ENCODE measurements at places on chromosomes 13 and 19.

- DNase-seq, result no peak
Measured at GRCh38 chr13:51801631-51802099, 2.3 kb downstream of the DHRS12 start.

- no peak for DNase-seq
Measured at GRCh38 chr13:28659621-28659970, 666 bp downstream of the POMP start.

- no peak for DNase-seq
Measured at GRCh38 chr19:6791237-6791636, 18.7 kb downstream of the VAV1 start.

DNA sequence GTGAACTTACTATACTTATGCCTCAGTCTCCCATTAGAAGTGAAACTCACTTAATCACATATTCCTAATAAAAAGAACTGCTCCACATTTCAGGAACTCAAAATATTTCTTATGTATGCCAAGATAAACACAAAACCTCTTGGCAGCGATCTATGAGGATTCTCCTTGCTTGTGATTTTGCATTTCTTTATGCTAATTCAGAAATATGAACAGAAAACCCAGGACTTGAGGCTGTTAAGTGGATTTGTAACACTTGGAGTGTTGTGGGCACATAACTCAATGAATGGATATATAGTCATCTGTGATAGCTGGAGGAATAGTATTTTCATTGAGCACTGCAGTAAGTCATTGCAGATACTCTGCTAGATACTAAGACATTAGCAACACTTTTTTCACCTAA is 5.6 kb upstream of the KATNAL1 start:
- no peak for DNase-seq

GRCh38 chr19:19385896-19386869 is 19.3 kb upstream of the GATAD2A start:
- no peak for DNase-seq

GRCh38 chr19:19488875-19489690 is 26.3 kb downstream of the TSSK6 start:
- peak; percentile 83 for DNase-seq

DNA sequence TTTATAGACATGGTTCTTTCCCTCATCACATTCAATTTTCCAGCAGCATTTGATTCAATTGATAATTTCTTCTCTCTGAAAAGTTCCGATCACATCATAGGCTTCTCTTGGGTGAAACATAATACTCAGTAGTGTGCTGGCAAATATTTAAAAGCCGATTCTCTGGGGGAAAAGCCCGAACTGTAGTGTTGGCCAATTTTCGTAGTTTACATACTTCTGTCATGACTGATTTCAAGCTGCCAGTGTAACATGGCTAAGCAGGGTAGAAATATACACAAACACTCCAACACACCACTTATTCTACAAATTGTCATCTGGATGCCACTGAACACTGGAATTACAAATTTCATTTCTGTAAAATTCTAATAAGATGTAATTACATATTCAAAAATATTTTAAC is 56.1 kb upstream of the FREM2 start:
- no peak for DNase-seq

- no peak for DNase-seq
Measured at GRCh38 chr19:2863816-2864215, 3.3 kb upstream of the ZNF556 start.

- no peak for DNase-seq
Measured at GRCh38 chr19:4064496-4065260, 2.0 kb downstream of the ZBTB7A start.

GRCh38 chr19:41758846-41759245 is 3.5 kb downstream of the CEACAM6 start:
- DNase-seq, result no peak

DNA sequence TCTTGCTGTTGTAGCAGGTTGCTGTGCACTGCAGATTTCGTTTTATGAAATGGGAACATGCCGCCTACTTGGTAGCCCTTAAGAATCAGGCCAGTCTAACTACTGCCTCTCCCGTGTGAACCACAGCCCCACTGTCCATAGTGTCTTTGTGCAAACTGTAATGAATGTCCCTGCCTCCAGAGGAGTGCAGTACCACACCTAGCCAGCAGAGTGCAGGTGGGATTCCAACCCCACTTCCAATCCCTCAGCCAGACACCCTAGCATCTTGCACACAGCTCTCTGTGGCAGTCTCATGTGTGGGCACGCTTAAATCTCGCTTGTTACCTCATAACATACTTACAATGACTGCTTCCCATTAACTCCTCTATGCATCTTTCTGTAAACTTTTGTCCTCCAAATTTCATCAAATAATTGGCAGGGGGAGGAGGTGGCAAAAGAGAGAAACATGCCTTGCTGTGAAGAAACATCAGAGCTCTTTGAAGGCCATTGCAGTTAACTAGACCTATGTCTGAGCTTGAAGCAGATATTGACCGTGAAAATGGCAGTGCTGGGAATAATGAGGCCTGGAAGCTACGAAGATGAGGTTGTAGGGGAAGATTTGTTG is 47.2 kb downstream of the ZAR1L start:
- DNase-seq, result no peak

DNA sequence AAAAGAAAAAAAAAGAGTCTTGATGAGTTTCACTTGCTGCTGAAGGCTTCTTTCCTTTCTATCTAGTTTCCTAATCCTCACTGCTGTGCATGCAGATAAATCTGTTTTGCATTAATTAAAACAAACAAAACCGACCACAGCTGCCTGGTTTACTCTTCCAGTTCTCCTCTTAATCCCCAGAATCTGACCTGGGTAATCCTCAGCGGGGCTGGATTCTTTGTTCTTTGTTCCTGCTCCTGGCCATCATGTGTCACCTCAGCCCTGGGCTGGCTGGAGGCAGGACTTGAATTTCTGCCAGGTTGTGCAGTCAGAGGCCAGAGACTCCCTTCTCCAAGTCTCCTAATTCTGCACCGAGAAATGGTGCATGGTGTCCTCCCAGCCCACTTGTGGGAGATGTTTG is 52.2 kb upstream of the CYP4F8 start:
- DNase-seq, result no peak

GRCh38 chr19:13068085-13068846 is 34.4 kb downstream of the LYL1 start:
- no peak for DNase-seq

- no peak for DNase-seq
Measured at GRCh38 chr13:102657630-102658029, 37.2 kb downstream of the METTL21C start.

DNA sequence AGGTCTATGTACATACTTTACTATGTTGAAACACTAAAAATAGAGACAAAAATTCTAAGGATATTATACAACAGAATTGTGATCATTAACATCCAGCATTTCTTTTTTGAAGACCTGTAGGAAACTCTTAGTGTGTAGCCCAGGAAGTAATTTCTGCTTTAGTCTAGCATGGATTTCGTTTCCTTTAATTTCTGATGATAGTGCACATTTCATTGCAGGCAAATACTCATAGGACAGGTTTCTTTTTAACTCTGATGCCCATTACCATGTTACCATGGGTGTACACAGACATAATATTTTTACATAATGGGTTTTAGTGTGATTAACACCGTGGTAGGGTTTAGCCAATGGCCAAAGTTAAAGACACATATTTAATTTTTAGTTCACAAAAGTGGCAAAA is 27.1 kb downstream of the LIG4 start:
- DNase-seq, result no peak

GRCh38 chr13:36293497-36293896 is 4.1 kb downstream of the CCDC169 start:
- DNase-seq, result no peak

DNA sequence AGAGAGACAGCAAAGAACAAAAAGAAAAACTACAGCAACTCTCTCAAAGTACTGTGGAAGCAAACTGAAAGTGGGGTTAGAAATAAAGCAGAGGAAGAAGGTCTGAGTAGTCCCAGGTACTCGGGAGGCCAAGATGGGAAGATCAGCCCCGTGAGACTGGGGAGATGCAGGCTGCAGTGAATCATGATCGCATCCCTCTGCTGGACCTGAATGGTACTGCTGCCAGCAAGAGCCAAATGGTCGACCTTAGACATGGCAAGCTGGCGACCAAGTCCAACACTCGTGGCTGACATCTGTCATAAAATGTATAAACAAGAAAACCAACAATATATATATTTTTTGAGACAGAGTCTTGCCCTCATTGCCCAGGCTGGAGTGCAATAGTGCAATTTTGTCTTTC is 33.7 kb upstream of the ZNF724 start:
- DNase-seq, result no peak

DNA sequence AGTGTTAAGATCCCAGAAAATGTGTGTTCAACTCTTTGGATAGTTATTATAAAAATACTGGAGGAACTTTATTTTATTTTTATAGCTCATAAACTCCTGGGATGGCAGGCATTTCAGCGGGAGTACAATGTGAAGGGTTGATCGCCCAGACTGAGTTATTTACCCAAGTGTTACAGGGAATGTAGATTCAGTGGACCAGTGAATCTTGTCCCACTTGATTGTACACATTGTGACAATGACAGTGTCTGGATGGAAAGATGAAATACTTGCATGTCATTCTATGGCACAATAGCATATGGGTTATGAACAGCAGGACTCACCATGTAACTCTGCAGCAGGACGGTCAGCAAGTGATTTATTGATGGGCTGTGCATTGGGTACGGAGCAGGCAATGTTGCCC is 20.3 kb downstream of the OLFM4 start:
- no peak for DNase-seq

DNA sequence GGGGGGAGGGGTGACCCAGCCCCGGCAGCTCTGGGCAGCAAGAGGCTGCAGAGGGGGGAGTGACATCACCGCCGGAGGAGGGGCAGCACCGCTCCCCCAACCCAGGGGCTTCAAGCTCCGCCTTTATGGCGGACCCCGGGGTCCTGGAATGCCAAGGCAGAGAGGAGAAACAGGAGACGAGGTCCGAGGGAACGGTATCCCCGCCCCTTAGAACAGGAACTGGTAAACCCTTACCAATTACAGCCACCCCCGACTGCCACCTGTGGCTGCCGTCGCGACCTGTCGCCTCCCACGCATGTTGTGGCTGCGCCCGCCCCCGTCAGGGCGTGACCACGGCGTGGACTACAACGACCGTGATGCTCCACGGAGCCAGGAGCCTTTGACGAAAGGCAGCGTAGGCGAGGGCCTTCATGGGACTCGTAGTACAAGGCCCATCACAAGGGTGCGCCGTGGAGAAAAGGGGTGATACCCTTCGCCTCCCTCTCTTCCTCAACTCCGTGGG is 4.1 kb upstream of the KCNC3 start:
- DNase-seq, result peak; percentile 87

Data from left forelimb (tissue), 1 donor.